Stimulated activated CD4-positive, alpha-beta T cell treated with anti-CD3 and anti-CD28 coated beads, TNF-alpha, amount 100 ng/mL, for 4 hours (primary cell): ENCODE measurements at places on chromosomes 3 and 15.

- DNase-seq: no peak
These were observed 120.7 kb upstream of the MDFIC2 start for GRCh38 chr3:70433091-70433490.

GRCh38 chr3:136604961-136605360 is 147.2 kb downstream of the STAG1 start:
- DNase-seq: no peak

GRCh38 chr3:171649911-171650592 is 160.2 kb downstream of the PLD1 start:
- DNase-seq: no peak

GRCh38 chr3:150653110-150653561 is 50.0 kb downstream of the SELENOT start:
- no peak for DNase-seq

GRCh38 chr3:20837676-20838302 is 651.8 kb upstream of the SGO1 start:
- no peak for DNase-seq
